Pons (tissue), 1 donor: ENCODE measurements at places on chromosomes 2 and 18.
A peak's percentile ranks its signal among the peaks of the same experiment; 100 is the strongest.

GRCh38 chr2:62596061-62596921 is 90.3 kb upstream of the TMEM17 start:
- DNase-seq: no peak

- DNase-seq: no peak
Measured at GRCh38 chr2:3625186-3625585, 30.3 kb downstream of the COLEC11 start.

DNA sequence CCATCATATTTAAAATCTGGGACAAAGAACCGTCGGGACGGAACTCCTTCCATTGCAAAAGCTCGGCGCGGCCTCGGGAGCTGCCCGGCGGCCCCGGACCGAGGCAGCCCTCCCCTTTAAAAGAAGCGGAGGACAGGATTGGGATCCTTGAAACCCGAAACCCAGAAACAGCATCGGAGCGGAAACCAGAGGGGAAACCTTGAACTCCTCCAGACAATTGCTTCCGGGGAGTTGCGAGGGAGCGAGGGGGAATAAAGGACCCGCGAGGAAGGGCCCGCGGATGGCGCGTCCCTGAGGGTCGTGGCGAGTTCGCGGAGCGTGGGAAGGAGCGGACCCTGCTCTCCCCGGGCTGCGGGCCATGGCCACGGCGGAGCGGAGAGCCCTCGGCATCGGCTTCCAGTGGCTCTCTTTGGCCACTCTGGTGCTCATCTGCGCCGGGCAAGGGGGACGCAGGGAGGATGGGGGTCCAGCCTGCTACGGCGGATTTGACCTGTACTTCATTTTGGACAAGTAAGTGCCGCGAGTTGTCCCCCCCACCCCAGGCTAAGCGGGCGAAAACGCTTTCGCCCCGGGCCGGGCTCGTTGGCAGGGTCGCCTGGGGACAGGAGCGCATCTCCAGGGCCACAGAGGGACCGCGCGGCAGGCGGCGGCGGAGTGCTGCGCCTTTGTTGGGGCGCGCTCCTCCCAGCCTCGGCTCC is at the start of gene ANTXR1:
Gene ANTXR1, plus strand, starts transcription at position 38 of the 698 bp plus-strand sequence. Its CDS starts 321 bp downstream, at position 359.
- DNase-seq: no peak

- no peak for DNase-seq
Measured at GRCh38 chr18:49581371-49581770, 19.5 kb downstream of the LIPG start.

DNA sequence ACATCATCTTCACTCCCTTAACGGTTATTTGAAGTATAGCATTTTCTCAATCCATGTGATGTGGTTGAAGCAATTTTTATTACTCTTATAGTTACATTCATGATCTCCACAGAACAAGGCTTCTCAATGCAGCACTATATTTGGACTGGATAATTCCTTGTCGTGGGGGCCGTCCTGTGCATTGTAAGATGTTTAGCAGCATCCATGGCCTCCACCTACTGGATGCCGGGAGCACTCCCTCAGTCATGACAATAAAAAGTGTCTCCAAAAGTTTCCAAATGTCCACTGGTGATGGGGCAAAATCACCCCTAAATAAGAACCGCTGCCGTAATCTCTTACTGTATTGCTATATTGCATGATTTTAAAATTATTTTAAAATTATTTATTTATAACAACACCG is 110.6 kb upstream of the DDX18 start:
- DNase-seq: no peak

- peak; percentile 59 for DNase-seq
Measured at GRCh38 chr2:133968446-133968845, 285.4 kb upstream of the MGAT5 start.

GRCh38 chr18:67517444-67517765 is 885 bp upstream of the DSEL start:
- DNase-seq: no peak

DNA sequence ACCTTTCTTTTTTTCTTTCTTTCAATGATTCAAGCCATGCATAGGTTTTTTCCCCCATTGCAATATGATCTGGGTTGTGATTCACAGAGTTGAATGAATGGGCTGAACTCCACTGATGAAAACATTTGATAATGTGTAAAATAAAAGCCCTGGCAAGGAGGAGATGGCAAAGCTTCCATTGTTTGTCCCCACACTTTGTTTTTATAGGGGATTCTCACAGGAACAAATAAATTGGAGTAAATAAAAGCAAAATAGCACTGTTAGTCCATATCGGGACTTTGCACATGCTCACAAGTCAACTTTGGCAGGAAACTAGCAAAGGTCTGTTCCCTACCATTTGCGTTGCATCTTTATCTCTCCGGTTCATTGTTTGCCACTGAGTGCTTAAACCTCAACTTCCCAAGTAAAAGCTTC is 55.7 kb downstream of the MEIS1 start:
- DNase-seq: no peak

DNA sequence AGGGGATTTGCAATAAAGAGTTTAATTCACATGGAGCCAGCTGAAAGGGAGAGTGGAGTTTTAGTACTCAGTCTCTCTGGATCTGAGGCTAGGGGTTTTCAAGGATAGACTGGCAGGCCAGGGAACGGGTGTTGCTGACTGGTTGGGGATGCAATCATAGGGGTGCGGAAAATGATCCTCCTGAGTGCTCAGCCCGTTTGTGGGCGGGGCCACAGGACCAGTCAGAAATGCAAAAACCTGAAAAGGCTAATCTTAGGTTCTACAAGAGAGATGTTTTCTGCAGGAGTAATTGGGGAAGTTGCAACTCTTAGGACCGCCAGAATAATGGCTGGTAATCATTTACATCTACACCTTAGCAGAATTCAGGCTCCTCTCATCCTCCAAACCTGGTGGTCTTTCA is 2.5 kb downstream of the NFU1 start:
- DNase-seq: no peak

- no peak for DNase-seq
Measured at GRCh38 chr2:121260370-121261154, 24.4 kb downstream of the TFCP2L1 start.

GRCh38 chr2:100234141-100234540 is 88.2 kb downstream of the LONRF2 start:
- no peak for DNase-seq

DNA sequence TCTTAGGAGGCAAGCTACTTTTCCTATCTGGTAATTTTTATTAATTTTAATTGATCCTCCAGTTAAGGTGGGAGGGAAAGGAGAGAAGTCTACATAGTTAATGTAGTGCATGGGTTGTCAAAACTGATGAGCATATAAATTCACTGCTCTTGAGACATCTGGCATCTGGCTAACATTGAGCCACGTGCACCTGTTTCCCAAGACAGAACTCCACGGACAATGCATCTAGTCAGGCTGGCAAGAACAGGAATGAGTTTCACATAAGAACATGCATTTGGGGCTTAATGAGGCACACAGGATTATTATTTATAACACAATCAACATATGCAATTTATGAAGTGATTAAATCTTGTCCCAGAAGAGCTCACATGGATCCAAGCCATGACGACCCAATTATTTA is 16.2 kb upstream of the RAB1A start:
- no peak for DNase-seq

DNA sequence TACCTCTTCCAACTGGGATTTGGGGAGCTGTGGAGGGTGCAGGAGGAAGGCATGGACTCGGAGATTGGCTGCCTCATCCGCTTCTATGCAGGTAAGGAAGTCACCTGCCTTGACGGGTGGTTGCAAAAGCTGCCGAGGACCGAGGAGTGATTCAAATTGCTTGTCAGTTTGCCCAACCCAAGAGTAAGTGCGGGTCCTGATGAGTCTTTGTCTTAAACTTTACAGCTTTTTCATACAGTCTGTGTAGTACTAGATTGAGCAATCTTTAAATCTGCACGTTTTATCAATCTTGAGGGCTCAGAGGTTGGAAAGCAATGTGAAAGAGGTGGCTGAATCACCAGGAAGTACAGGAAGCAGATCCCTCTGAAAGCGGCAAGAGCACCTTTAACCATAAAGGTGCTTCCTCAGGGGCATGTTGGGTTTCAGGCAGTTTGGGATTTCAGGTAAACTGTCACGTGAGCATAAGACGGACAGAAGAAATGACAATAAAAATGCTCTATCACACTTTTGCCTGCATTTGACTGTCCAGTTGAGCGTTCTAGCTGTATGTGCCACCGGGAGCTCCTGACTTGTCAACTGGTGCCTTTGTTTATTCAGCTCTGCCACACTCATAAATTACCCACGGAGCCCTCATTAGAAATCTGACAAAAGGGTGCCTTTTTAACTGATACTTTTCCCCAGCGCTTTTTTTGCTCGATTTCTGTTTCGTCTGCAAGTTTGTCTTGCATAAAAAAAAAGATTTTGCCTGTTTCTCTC is 2.0 kb downstream of the PHLPP1 start:
- DNase-seq: peak; percentile 87

DNA sequence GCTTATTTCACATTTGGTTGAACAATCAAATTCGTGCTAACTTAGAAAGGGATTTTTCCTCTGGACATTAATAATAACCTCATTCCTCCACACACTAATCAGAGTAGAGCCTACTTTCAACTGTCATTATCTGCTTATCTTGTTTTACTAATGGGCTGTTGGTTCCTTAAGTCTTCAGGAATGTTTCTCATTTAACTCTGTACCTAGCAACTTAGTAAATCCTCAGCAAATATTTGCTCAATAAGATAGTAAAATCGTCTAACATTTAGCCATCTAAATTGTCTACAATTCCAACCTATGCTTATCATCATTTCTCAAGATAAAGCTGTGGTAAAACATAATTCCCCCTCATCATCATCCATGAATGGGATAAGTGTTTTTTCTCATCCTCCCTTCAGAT is 98.1 kb downstream of the CDH2 start:
- DNase-seq: no peak

- DNase-seq: no peak
Measured at GRCh38 chr2:75003276-75003675, 44.8 kb downstream of the POLE4 start.

- no peak for DNase-seq
Measured at GRCh38 chr18:35095983-35096676, 54.9 kb downstream of the MAPRE2 start.

DNA sequence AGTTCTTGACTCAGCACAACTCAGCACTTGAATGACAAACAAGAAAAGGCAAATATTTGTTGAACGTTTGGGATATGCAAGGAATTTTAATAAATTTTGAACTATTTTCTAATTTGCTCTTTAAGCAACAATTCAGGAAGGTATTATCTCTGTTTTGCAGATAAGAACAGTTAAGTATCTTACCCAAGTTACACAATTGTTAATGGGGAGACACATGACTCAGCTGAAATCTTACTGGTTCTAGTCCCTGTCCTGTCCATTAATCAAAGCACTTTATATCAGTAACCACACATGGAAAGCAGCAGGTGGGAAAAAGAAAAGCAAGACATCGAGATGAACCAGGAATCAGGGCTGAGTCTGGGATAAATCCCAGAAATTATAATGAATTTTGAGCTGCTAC is 493.9 kb upstream of the PIK3C3 start:
- no peak for DNase-seq

GRCh38 chr2:424306-425171 is 136.6 kb upstream of the ALKAL2 start:
- no peak for DNase-seq

- DNase-seq: no peak
Measured at GRCh38 chr2:163949693-163950092, 213.9 kb upstream of the FIGN start.

- DNase-seq: no peak
Measured at GRCh38 chr2:38074764-38075506, 1.0 kb downstream of the CYP1B1 start.

DNA sequence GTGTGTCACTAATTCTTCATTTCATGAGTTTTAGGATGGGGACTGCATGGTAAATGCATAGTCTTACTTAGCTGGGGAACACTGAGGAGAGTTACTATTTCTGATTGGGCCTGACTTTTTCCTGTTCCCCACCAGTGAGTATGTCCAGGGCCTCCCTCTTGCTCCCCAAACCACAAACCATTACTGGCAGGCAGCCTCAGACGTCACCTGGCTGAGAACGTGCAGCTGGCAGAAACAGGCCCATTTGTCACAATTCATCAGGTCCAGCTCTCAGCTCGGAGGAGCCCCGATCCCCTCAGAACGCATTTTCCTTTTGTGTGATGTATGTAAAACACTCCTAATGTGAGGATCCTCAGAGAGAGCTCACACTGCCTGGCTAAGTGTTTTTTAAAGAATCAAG is 71.7 kb upstream of the SIX3 start:
- DNase-seq: no peak

DNA sequence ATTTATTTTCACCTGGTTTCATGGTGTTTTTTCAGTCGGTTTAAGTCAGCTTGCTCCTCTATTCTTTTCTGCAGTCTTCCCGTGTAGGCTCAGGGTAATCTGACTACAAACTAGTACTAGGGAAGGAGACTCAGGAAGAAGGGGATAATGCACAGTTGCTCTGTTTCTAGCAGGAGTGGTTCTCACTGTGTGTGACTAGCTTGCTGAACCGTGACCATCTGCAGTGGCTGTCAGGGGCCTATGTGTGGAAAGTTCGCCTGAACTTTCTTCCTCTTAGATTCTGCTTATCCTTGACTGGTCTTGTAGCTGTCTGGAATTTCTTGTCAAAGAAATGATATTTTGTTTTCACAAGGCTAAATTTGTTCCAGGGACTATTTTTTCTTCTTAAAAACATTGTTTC is 46.3 kb upstream of the AQP4 start:
- no peak for DNase-seq
